ENCODE measurements at places on chromosomes 16 and 17.

- no peak for DNase-seq
Measured at GRCh38 chr16:88014954-88015805, 63.9 kb downstream of the BANP start.

- DNase-seq = no peak
Measured at GRCh38 chr17:38947189-38947588, 20.0 kb downstream of the FBXO47 start.

GRCh38 chr17:76195281-76196096 is 44.8 kb downstream of the RNF157 start:
- DNase-seq = no peak

- DNase-seq = no peak
Measured at GRCh38 chr16:72210072-72210471, 38.1 kb upstream of the PMFBP1 start.

DNA sequence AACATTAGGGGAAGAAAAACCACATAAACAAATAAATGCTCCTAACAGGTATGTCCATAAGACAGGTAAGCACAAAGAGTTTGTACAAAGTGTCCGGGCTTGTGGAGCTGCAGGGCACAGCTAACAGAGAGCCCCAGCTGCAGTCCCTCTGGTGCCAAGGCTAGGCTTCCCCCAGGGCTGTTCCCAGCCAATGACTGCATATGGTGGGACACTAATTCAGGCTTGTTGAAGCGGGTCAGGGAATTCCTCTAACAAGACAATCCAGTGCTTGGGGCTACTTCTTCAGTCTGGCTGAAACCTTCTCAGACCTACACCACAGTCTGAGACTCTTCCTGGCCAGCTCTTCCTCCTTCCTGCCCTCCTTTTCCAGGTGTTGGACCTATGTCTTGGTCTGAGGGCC is 51.7 kb upstream of the ALDH3A1 start:
- no peak for DNase-seq

- no peak for DNase-seq
Measured at GRCh38 chr16:8915722-8916301, 33.7 kb downstream of the LITAFD start.

- no peak for DNase-seq
Measured at GRCh38 chr17:40915199-40915661, 22.2 kb downstream of the KRT23 start.

DNA sequence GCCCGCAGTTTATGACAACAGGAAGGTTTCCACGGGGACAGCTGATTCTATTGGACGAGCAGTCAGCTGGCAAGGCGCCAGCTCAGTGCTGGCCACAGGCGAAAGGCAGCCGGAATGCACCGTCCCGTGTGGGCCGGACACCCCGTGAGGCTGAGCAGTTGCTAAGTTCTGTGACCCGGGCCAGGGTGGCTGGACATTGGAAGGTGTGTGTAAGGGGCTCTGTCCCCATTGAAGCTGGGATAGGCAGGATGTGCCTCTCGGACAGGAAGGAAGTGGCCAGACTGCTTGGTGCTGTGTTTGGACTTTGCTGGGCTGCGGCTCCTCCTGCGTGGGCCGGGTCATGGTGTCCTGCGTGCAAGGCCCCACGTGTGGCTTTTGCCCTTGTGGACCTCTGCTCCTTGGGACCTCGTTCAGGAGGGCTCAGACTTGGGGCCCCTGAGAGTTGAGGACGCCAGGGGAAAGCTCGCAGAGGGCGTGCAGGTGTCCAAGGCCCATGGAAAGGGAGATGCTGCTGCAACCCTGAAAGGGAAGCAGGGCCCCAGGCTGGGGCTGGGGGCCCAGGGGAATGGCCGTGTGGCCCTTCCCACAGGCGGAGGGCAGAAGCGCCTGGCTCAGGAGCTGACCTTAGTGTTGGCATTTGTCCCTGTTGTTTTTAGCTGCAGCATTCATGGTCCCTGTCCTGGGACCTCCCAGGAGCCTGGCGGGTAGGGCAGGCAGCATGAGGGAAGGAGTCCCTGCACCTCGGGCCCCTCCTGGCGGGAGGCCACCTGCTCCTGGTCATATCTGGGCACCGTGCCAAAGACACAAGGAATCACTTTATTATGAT is 10.0 kb downstream of the BAIAP2 start:
- peak; percentile 87 for DNase-seq

- DNase-seq = no peak
Measured at GRCh38 chr16:69064124-69064763, 41.2 kb upstream of the HAS3 start.

DNA sequence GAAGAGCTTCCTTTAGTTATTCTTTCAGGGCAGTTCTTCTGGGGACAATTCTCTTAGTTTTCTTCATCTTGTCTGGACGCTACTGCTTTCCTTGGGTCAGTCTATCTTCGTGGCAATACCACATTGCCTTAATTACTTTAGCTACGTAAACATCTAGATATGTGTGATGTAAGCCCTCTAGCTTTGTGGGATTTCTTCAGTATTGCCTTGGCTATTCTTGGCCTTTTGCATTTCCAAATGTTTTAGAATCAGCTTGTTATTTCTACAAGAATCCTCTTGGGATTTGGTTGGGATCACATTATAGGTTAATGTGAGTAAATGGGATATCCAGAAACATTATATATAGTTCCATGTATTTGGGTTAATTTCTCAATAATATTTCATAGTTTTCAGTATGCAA is 9.0 kb upstream of the ST6GALNAC2 start:
- no peak for DNase-seq

DNA sequence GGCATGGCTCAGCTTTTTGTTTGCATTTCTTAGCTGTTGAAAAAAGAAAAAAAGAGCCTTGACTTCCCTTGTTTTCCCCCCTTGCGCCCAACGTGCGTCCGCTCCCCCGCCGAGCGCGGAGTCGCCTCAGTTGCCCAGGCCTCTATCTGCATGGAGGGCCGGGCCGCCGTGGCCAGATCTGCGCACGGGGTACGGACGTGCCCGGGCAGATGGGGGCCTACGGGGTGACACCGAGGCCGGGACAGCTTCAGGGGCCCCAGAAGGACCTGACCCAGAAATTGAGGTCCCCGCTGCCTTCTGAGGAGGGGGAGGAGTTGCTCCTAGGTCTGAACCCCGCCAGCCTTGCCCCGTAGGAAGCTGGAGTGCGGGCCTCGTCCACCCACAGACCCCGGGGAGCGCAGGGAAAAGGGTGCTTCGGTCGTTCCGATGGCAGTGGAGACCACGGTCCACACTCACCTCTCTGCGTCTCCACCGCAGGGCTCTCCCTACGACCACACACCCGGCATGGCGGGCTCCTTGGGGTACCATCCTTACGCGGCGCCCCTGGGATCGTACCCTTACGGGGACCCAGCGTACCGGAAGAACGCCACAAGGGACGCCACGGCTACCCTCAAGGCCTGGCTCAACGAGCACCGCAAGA is 1.5 kb downstream of the IRX5 start:
- DNase-seq = peak; percentile 32

DNA sequence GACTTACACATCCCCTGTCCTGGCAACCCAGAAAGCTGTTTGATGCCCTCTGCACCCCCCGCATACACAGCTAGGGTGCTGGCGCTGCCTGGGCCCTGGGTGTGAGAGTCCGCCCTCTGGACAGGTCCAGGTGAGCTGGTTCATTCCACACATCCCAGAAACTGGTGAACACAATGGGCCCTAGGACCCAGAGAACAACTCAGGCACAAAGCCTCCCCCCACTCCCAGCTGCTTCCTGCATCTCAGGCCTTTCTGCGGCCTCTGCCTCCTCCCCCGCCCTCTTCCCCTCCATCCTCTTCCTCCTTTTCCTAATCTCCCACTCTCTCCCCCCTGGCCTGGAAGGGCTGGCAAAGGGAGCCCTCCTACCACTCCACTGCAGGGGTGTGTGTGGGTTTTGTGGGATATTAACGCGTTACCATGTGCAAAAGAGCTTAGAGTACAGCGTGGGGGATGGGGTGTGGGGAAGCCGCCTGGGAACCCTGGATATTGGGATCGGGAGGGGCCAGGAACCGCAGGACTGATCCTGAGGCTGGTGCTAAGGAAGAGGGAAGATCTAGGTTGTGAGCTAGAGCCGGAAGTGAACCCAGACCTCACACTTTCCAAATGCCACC is 1.6 kb upstream of the PPP1R9B start:
- DNase-seq = peak; percentile 93

- DNase-seq = peak; percentile 50
Measured at GRCh38 chr17:38352245-38353085, 821 bp downstream of the SOCS7 start.

DNA sequence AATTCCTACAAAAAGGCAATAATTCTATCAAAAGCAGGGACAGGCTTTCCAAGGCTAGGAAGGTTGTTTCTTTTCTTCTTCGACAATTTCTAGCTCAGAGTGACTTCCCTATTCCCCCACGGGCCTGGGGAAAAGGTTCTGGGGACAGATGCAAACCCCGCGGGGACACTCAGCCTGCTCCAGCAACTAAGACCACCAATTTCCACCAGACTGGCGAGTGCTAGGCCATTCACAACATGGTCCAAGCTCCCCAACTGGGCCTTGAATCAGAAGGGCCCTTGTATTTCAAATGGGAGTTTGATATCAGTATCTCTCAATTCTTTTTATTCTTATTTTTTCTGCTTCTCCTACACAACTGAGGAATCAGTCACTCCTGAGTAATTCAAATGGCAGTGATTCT is 86.7 kb downstream of the USP31 start:
- DNase-seq = no peak

DNA sequence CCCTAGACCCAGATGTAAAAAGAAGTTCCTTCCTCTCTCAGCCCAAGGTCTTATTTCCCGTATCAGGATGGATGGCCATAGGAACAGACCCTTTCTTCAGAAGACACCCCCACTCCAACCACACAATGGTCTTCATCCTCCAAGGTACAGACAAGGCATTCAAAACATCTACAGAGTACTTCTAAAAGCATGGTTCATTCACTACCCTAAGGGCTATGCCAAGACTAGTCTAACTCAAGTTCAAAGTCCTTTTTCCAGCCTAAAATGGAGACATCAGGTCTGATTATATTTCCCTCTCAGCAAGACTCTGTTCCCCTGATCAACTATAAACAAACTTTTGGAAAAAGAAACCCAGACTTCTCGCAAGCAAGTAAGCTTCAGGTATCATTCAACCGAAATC is 388.9 kb downstream of the NPIPA8 start:
- no peak for DNase-seq

DNA sequence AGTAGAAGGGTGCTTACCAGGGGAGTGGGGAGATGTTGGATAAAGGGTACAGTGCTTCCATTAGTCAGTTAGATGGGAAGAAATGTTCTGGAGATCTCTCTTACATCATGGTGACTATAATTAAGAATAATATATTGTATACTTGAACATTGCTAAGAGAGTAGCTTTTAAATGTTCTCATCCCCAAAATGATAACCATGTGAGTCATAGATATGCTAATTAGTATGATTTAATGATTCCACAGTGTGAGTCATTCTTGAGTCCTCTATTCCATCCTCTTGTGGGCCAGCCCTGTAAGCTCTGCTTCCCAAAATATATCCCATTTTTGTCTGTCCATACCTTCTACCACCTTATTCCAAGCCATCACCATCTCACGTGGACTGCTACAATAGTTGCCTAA is 80.6 kb upstream of the CDH11 start:
- no peak for DNase-seq

DNA sequence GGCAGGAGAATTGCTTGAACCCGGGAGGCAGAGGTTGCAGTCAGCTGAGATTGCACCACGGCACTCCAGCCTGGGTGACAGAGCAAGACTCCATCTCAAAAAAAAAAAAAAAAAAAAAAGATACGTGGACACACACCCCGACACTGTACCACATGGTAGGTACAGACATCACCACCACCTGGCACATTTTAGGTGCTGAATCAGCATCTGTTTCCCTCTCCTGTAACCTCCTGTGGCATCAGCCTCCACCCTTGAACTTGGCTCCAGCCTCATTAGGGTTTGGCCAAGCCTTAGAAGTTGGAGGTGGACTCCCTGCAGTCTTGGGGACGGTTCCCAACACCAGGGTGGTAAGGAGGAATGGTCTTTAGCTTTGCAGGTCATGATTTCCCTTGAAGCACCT is 46.0 kb downstream of the XYLT1 start:
- DNase-seq = no peak

GRCh38 chr16:50093607-50094539 is 28.1 kb downstream of the HEATR3 start:
- peak; percentile 55 for DNase-seq

- no peak for DNase-seq
Measured at GRCh38 chr17:80781211-80781610, 210.4 kb upstream of the CHMP6 start.

GRCh38 chr16:75919664-75920063 is 193.4 kb upstream of the CPHXL start:
- DNase-seq = no peak

- no peak for DNase-seq
Measured at GRCh38 chr16:52488837-52489289, 58.1 kb downstream of the TOX3 start.

DNA sequence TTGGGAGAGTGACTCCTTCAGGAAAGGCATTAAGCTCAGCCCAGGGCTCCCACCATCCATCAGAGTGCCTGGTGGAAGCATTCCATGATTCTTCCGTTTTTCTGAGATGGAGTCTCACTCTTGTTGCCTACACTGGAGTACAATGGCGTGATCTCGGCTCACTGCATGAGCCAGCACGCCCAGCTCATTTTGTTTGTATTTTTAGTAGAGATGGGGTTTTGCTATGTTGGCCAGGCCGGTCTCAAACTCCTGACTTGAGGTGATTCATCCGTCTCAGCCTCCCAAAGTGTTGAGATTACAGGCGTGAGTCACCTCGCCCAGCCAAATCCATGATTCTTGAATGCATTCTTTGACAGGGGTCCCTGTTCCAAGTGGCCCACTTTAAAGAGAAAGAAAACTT is 23.1 kb downstream of the MIS12 start:
- DNase-seq = no peak

DNA sequence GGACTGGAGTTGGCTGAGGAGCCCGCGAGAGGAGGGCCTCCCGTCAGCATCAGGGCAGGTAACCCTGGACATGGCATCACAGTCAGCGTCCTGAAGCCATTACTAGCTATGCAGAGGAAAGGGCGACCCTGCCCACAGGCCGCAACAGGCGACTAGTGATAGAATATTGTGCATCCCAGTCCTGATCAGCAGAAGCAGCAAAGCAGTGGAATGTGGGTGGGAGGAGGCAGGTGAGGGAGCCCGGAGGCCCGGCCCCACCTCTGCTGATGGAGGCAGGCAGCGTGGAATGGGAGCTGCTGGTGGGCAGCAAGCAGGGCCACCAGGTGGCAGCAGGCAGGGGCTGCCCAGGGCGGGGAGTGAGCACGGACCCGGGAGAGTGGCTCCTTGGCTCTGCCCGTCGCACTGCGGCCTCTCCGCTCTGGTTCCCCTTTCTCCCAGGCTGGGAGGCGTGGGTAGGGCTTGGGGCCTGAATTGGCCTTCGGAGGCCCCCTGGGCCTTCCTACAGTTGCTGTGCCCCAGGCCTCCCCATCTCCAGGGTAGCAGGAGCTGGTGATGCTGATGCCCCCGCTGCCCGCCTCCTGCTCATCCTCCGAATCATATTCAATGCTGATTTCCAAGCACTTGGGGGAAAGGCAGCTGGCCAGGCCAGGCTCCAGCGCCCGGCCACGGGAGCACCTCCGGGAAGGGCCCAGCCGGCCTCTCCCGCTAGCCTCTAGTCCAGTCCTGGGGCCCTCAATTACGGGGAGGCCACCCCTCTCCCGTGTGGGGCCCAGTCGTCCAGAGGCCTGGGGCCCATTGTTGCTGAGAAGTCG is 20.2 kb downstream of the TSPOAP1 start:
- peak; percentile 18 for DNase-seq

GRCh38 chr17:7573324-7574080 is 5.9 kb upstream of the CD68 start:
- DNase-seq = peak; percentile 94

All from right hindlimb (tissue), 1 donor.